DMS 273 treated with DMSO at 0.1 percent for 48 hours (cell line): ENCODE measurements at places on chromosomes 6 and 20.

- DNase-seq = no peak
Observed at GRCh38 chr6:108463784-108464183, 96.9 kb upstream of the FOXO3 start.

DNA sequence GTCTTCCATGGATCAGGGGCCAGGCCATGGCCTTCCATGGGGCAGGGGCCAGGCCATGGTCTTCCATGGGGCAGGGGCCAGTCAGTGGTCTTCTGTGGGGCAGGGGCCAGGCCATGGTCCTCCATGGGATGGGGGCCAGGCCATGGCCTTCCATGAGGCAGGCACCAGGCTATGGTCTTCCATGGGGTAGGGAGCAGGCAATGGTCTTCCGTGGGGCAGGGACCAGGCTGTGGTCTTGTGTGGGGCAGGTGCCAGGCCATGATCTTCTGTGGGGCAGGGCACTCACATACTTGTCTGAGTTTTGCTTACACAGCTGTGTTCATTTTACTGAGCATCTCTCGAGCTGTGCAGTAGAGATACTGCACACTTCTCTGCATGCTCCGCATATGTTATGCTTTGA, 57.3 kb upstream of the THBS2 start:
- no peak for DNase-seq

GRCh38 chr6:91083211-91083610, 496.3 kb upstream of the MAP3K7 start:
- DNase-seq = no peak

- DNase-seq = no peak
Observed at GRCh38 chr6:29847871-29848630, 20.4 kb downstream of the HLA-G start.

- DNase-seq = no peak
Observed at GRCh38 chr20:24985802-24986201, 6.7 kb downstream of the APMAP start.

DNA sequence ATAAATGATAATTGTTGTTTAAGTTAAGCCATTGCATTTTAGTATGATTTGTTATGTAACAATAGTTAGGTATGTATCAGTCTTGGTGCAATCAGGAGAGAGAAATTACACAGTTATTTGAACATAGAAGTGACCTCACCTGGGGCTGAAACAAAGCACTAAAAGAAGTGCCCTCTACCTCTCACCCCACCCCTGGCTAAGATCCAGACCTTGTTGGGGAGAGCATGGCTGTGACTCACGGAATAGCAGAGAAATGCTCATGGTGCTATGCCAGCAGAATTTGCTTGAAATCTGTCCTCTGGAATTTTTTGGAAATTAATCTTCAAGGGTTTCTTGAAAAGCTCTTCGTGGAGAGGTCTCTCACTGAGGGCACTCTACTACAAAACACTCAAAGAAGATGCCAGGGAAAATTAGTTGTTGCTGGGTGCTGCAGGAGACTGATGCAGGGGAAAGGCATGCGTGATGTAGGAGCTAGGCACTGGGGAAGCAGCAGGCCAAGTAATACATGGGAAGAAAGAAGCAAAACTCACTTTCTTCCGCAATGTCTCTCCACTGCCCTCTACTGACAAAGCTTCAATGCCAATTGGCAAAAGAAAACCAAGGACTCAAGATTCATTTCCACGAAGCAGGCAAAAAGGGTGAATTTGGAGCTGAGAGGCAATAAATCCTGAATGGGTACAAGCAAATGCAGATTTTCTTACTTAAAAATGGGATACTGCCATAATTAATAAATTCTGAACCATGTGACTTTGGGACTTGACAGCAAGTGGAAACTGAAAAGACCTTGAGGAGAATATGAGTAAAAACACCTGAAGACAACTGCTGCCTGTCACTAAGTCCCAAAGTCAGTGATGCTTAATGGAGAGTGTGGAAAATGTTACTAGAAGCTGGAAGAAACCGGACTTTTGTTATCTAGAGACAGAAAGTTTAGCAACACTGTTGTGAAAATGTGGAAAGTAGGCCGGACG, 136.3 kb upstream of the ZNF184 start:
- peak; percentile 19 for DNase-seq

- no peak for DNase-seq
Observed at GRCh38 chr20:32354592-32355416, 3.3 kb upstream of the ASXL1 start.

GRCh38 chr6:5547556-5547955, 286.2 kb downstream of the FARS2 start:
- no peak for DNase-seq

- DNase-seq = peak; percentile 13
Observed at GRCh38 chr6:166997768-166998255, 1.4 kb upstream of the CEP43 start.

DNA sequence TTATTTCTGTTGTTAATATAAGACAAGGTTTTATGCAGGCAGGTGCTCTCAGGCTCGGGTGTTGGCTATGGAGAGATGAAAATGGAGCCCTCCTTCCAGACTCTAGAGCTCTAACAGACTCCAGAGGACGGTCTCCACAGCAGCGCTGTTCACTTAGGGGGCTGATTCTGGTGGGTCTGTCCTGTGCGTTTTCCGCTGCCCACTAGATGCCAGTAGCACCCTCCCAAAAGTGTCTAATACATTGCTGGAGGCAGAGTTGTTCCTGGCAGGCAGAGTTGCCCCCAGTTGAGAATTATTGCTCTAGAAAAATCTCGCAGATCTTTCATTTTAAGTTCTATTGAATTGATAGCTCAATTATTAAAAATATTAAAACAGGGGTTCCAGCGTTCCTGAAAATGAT, 109.9 kb downstream of the MAP3K4 start:
- no peak for DNase-seq

- DNase-seq = no peak
Observed at GRCh38 chr6:153958860-153959259, 80.2 kb upstream of the OPRM1 start.

DNA sequence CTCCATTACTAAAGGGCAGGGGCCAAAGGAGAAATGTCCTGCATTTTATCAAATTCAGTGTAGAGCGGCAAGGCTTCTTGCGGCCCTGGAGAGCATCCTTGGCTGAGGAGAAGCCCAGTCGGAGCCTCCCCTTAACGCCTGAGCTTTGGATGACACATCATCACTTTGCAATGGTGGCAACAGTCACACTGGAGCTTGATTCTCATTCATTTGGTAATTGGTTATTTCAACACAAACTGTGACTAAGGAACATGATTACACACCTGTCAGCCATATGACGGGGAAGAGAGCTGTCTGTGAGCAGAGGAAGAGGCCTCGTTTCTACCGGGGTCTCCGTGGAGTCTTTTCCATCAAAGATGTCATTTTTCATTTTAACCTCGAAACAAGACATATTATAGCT, 81.4 kb downstream of the SOBP start:
- DNase-seq = no peak

DNA sequence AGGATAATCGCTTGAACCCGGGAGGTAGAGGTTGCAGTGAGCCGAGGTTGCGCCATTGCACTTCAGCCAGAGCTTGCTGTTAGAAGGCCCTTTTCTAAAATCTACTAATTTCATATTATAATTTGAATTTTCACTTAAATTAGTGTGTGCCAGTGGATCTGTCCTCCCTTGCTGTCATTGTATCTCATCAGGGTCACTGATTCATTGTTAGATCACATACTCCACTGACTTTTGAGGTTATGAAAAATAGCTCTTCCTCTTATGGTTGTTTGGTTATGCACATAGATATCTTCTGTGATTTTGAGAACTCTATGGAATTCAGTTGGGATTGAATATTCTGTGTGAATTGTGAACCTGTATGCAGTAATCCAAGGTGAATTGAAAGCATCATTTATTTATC, 53.1 kb upstream of the TULP4 start:
- DNase-seq = no peak

- DNase-seq = no peak
Observed at GRCh38 chr6:135250751-135251497, 69.8 kb downstream of the MYB start.

GRCh38 chr6:157380458-157380778, 572 bp upstream of the ZDHHC14 start:
- no peak for DNase-seq

DNA sequence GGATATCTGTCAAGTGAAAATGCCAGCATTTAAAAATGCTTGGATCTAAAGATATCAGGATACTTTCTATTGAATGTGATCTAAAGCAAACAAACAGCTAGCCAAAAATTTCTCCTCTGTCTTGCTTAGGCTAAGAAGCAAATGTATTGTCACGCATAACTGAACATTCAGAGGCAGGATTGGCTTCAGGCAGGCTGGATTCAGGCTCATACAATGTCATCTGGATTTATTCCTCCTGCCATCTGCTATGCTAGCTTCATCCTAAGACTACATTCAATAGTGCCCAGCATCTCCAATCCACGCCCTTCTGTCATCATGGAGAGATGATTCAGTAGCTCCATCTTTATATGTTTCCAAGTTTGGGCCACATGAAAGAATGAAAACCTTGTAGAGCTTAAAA, 27.1 kb downstream of the PFDN4 start:
- no peak for DNase-seq

DNA sequence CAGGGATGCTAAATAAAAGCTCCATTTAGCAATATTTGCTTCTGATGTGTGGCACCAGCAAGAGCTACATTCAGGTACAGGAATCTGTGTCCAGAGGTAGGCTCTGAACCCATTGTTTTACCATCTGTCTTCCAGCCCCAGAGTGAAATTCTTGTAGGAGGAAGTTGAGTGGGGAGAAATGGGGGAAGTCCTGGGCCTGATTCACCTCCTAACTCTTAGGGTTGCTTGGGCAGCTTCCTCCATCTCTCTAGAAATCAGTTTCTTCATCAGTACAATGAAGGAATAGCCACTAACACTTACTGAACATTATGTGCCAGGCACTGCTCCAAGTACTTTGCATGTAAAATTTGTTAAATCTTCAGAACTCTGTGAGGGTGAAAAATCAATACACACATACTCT, 35.1 kb upstream of the TSPYL1 start:
- no peak for DNase-seq

DNA sequence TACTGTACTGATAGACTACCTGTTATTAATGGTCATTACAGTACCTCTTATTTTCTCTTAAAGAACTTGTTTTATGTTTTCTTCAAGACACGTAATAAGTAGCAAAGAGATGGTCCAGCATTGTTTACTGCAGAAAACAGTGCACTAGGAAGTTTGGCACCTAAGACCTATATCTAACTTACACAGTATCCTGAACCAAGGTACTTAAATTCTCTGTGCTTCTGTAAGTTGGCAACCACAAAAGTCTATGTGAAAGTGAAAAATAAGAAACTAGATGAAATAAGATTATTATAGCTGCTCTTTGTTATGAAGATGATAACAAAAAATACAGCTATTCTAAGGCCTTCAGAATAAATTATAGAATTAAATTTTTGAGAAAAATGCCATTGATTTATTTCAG, 411.7 kb upstream of the SOX4 start:
- DNase-seq = no peak

- no peak for DNase-seq
Observed at GRCh38 chr6:18598551-18599264, 211.6 kb downstream of the RNF144B start.

DNA sequence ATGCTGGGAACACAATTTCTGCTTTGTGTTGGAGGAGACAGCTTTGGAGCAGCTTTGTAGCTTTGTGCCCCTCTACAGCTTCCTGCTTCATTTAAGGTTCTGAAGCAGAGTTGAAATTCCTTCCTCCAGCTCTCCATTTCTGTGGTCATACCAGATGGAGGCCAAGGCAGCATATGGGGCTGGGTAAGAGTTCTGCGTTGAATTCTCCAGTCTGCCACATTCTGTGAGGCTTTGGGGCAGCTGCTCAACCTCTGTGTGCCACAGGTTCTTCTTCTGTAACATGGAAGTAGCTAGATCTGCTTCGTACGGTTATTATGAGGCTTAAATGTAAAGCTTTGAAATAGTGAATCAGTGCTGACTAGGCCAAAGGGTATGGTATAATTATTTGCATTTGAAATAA, 2.9 kb upstream of the TRIM26 start:
- DNase-seq = peak; percentile 32

DNA sequence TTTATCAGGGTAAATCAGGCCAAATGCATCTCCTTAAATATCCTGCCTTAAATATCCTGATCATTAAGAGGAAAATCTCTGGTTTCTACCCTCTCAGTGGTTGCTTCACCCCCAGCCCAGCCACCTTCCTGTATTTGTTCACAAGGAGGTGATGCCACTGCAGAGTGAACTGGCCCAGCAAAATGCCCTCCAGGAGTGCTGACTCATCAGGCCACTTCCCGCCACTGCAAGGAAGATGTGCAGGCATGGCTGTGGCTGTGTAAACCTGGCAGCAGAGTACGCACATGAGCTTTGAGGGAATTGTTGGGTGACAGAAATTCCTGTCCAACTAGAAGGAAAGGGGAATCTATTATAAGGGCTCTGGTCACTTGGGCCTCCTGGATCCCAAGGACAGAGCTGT, 13.8 kb downstream of the NQO2 start:
- DNase-seq = no peak

DNA sequence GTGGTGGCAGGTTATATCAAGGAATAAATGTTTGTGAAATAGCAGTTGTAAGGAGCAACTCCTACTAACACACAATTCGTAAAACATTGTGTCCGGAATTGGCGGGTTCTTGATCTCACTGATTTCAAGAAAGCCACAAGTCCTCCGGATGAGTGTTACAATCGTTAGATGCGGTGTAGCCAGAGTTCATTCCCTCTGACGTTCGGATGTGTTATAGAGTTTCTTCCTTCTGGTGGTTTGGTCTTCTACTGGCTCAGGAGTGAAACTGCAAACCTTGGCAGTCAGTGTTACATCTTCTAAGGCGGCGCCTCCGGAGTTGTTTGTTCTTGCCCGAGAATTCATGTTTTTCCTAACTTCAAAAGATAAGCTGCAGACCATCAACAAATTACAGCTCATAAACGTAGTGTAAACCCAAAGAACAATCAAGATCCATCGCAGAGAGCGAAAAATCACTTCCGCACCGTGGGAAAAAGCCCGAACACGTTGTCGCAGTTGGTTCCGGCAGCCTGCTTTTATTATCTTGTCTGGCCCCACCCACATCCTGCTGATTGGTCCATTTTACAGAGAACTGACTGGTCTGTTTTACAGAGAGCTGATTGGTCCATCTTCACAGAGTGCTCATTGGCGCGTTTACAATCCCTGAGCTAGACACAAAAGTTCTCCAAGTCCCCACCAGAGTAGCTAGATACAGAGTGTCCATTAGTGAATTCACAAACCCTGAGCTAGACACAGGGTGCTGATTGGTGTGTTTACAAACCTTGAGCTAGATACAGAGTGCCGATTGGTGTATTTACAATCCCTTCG, 58.2 kb downstream of the TRIM27 start:
- no peak for DNase-seq

DNA sequence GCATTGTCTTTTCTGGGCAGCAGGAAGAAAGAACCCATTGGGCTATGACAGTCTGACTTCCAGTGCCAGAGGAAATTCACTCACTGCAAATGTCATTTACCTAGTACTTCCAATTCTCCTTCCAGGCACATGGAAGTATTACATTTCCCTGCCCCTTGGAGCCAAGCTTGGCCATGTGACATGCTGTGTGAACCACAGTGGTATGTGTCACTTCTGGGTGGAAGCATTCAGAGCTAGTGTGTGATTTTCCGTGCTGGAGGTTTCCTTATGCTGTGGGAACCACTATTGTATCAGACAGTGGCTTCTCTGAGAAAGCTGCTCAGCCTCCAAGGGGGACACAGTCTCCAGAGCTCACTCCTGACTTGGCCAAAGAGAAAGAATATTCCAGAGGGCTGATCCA, 387.6 kb downstream of the CDC5L start:
- no peak for DNase-seq

- no peak for DNase-seq
Observed at GRCh38 chr6:33173535-33174180, 18.6 kb downstream of the COL11A2 start.
